MV-4-11 (cell line): ENCODE measurements at places on chromosomes 4 and X.

GRCh38 chrX:46750889-46751288 lies 8.0 kb downstream of the SLC9A7 start:
- peak; percentile 44 for DNase-seq

DNA sequence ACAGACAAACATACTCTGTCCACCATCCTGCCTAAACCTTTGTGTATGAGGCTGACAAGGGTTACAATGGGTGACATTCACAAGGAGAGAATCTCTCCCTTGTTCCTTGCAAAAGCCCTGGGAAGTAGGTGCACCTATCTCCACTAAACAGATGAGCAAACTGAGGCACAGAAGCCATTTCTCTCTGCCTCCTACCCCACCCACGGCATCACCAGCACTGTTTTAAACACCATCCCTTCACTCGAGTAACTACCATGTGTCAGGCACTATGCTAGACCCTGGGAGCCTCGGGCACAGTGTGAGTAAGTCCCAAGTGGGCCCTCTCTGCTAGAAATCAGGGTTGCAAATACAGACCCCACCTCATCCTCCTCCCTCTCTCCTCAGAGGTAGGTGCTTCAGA lies 899 bp downstream of the LYAR start:
- DNase-seq: peak; percentile 2

DNA sequence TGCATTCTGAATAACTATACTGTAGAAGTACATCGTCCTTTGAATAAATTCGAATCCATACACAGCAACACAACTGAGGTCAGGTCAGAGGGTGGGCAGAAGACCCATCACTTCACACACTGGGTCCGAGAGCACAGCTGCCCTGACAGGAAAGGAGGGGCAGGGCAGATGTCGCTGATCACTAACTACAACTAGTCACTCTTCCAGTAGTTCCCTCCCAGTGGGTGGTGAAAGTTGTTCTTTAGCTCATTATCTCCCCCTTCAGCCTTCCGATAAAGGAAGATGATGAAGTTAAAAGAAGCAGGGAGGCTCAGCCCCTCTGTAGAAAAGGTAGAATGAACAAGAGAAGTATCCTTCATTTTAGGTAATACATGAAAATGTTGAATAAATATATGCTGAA lies 278.9 kb downstream of the INPP4B start:
- no peak for DNase-seq

- DNase-seq: no peak
Measured at GRCh38 chr4:122882857-122883735, 39.3 kb downstream of the NUDT6 start.

DNA sequence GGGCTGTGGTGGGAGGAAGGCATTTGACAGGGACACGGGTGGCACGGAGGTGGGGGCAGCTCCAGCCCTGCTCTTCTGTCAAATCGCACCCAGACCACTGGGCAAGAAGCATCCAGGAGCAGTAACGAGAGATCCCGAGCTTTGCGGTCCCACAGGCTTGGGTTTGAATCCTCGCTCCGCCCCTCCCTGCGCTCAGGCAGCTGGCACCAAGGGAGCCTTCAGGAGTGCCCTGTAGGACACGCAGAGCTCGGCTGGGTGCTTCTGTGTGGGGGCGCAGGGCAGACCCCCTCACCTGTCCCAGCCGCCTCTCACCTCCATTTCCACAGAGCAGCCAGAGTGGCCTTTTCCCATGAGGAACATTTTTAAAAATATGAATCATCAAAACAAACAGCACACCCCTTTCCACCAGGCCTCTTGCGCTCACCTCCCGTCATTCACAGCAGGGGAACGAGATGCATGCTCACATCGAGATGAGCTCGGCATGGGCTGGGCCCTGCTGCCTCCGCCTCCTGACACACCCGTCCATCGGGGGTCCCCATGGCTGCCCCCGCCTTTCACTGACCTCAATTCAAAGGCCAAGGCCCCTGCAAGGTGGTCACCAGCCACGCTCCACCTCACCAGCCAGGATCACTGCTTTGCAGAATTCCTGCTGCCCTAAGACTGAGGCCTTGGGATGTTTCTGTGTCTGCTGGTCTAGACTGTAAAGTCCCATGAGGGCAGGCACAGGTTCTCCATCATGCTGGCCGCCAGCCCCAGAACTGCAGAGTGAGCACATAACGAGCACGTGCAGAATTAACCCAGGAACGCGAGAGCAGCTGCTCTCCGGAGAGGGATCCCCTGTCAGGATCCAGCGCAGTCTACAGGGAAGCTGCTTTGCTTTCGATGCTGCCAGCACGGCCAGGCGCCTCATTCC lies 52.7 kb downstream of the ACOX3 start:
- no peak for DNase-seq
